Hematopoietic multipotent progenitor cell treated with erythropoietin and hydrocortisone succinate and interleukin-3 and kit ligand, for 4 days (in vitro differentiated cells): ENCODE measurements at places on chromosomes 6 and 20.

DNA sequence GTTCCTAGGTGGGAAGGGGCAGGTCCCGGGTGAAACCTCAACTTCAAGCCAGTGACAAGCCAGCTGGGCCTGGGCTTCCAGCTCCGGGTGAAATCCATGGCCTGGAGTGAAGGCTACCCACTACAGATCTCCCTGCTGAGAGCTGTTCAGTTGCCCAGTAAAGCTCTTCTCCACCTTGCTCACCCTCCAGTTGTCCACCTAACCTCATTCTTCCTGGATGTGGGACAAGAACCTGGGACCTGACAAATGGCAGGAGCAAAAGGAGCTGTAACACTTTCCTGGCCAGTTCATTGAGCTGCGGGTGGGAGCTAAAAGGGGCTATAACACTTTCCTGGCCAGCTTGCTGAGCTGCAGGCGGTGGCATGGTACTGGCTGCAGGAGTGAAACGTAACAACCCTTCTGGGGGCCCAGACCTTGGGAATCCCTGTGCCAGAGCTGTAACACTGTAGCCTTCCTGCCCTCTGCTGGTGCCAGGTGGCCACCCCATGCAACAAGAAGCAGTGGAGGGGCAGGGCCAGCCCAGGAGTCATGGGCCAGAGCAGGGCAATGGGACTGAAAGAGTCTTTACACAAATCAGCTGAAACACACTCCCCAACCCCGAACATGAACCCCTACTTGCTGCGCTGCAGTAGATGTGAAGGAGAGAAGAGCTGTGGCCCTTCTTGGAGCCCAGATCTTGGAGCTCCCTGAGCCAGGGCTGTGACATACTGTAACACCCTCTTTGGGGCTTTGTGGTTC is 3.6 kb upstream of the HINT3 start:
- DNase-seq, result peak; percentile 83

DNA sequence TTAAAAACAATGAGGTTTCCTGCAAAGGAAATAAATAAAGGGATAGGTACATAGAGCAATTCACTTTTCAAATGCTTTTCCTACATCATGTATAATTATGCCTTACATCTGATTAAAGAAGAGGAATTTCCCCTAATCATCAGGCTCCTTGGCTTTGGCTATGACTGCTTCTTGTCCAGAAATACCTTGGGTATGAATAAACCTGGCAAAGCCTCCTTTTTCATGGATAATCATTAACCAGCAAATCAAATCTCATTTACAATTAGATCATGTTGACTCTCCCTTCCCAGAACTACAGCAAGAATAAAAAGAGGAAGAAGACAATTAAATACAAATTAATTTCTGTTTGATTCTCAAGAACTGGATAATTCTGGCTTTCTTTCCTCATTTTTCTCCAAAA is 58.0 kb upstream of the CD2AP start:
- DNase-seq, result no peak

GRCh38 chr6:133093956-133094355 is 147.2 kb upstream of the EYA4 start:
- DNase-seq, result no peak

GRCh38 chr20:2519115-2519809 is 10.5 kb upstream of the ZNF343 start:
- DNase-seq, result no peak

GRCh38 chr6:14822679-14823078 is 423.2 kb upstream of the JARID2 start:
- no peak for DNase-seq

- DNase-seq, result no peak
These were observed 34.0 kb upstream of the MMS22L start for GRCh38 chr6:97316978-97317377.

GRCh38 chr6:30687659-30688431 is 1.4 kb upstream of the PPP1R18 start:
- DNase-seq, result no peak

- no peak for DNase-seq
These were observed 44.7 kb downstream of the NCOA3 start for GRCh38 chr20:47546184-47547033.

DNA sequence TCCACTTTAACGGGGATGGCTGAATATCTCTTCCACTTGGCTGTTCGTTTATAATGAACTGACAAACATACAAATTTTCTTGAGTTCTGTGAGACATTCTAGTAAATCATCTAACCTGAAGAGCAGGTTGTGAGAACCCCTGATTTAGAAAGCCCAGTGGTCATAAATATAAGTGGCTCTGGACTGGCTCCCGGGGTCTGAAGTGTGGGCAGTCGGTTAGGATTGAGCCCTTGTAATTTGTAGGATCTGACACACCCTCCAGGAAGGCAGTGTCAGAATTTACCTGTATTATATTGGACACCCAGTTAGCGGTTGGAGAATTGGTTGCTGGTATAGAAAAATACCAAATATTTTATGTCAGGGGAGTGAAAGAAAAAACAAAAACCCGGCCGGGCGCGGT is 6.8 kb upstream of the GMEB2 start:
- no peak for DNase-seq
